NCI-H2081 treated with DMSO at 0.1 percent for 48 hours (cell line): ENCODE measurements at places on chromosomes 7 and 10.

- no peak for DNase-seq
Observed at GRCh38 chr7:132150711-132151110, 425.6 kb downstream of the PLXNA4 start.

DNA sequence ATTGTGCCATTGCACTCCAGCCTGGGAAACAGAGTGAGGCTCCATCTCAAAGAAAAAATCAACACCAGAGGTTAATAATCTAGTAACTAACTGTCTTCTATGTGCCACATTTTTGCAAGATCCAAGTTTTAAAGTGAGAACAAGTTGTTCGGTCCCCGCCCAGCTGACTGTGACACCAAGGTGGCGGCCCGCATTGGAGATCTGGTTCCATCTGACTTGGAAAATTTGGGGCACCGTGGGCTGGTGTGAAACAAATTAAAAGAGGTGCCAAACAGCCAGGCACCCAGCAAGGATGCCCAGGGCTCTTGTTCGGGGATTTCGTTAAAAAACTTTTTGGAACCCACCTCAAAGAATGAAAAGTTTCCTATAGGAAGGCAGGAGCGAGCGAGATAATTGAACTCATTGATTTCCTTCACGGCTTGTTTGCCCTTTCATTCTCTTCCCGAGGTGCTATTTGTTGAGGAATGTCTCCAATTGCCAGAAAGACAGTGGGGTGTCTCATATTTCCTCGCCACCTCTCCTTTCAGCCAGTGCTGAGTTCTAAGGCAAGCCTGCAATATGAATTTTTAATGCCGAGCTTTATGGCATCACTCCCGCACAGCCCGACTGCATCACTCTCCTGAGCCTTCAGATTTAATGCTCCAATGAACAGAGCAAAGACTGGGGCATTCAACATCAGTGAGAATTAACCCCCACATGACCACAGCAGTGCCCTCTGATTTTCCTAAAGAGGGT lies 156.9 kb upstream of the SH2B2 start:
- no peak for DNase-seq

- peak; percentile 67 for DNase-seq
Observed at GRCh38 chr7:2717293-2718261, 29.6 kb downstream of the AMZ1 start.

DNA sequence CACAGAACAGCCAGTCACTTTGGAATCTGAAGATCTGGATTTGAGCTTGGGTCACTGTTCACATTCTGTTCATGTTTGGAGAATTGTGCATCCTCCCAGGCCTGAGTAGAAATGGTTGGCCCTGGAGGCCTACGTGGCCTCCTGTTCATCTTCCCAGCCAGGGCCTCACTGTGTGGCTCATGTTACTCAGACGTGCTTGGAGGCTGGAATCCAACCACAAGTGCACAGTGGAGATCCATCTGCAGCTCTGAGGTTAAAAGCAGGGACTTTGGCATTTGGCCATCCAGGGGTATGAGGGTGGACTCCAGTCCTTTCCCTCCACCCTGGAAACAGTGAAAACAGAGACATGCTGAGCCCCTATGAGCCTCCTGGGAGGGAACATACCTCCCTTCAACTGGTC lies 709.0 kb upstream of the IGFBP3 start:
- DNase-seq: no peak

GRCh38 chr7:1325646-1326510 lies 93.2 kb downstream of the UNCX start:
- no peak for DNase-seq

GRCh38 chr7:114952296-114952695 lies 30.4 kb downstream of the MDFIC start:
- DNase-seq: no peak

DNA sequence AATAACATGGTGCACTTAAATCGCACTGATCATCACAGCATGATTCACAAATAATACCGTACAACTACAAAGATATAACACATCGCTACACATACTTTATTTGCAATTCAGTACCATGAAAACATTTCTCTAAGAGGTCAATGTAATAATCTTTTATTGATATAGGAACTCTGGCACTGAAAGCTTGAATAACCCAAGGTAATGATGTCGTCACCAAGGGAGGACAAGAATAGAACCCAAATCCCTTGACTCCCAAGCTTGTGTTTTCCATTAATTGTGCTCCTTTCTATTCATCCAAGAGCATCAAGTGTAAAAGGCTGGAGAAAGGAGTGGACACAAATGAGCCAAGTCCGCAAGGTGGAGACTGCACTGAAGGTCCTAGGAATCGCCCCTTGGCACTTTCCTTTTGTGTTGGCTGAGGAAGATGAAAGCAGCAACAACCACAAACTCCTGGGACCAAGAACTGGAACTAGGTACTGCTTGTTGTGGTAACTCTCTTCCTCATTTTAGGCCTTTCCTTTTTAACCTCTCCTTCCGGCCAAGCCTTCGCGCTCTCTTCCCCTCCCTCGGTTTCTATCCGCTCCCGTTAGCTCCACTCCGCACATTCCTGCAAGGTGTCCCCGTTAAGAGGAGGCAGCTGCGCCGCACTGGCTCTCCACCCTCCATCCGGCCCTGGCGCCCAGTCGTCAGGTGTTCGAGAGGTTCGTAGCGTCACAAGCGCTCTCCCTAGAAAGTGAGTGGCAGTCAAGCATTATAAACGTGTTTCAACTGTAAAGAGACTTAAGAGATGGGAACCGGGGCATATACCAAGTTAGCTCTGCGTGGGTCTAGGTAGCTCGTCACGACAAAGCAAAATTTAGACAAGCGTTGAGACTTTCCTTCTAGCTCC lies 1.0 kb upstream of the CBLL1 start:
- peak; percentile 72 for DNase-seq

DNA sequence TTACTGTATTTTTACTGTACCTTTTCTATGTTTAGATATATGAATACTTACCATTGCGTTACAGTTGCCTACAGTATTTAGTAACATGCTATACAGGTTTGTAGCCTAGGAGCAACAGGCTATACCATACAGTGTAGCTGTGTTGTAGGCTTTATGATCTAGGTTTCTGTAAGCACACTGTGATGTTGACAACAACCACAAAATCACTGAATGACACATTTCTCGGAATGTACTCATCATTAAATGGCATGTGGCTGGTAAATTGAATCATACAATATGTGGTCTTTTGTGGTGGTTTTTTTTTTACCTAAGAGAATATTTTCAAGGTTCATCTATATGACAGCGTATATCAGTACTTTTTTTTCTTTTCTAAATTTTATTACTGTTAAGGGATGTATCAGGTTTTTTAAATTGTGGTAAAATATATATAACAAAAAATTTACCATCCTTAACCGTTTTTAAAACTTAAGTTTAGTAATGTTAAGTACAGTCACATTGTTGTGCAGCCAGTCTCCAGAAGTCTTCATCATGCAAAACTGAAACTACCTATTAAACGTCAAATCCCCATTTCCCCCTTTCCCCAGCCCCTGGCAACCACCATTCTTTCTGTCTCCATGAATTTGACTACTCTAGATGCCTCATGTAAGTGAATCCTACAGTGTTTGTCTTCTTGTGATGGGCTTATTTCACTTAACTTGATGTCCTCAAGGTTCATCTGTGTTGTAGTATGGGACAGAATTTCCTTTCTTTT lies 21.5 kb downstream of the BTAF1 start:
- DNase-seq: no peak

DNA sequence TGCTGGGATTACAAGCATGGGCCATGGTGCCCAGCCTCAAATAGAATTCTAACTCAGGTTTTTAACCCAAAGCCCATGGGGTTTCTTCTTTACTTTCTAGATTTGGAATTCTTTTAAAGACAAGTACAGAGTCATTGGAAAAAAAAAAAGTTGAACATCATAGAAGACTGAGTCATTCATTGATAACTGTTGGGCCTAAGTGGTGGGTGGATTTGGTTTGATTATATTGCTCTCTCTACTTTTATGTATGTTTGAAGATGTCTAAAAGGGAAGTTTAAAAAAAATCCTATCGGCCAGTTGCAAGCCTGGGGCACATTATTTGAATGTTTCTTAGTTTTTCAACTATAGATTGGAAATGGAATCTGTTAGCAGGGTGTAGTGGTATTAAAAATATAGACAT lies 49.7 kb downstream of the INPP5F start:
- no peak for DNase-seq

GRCh38 chr7:199483-200249 lies 7.3 kb downstream of the FAM20C start:
- no peak for DNase-seq

DNA sequence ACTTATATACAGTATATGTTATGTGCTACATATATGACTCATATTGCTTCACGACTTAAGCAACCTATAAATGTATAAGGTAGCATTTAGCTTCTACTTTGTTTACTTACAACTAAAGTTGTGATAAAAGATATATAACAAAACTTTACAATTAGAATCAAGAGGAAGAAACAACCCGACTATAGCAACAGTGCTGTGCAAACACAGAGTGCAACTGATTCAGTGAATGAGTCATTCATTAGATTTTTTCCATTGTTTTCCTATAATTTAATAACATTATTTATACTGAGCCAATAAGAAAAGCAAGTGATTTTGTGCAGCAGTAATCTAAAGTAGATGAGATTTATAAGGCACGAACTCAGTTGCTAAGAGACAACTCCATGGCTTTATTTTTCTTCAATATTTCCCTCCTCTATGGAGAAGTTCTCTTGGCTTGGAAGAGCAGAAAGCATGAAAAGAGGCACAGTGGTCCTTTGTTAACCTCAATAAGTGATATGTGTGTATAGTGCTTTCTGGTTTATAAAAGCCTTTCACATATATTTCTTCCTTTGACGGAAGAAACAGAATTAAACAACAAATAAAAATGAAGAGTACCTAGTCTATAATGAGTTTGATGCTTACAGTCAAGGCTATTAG lies 19.8 kb downstream of the CEP41 start:
- no peak for DNase-seq

GRCh38 chr10:44910602-44911001 lies 535 bp upstream of the TMEM72 start:
- DNase-seq: no peak

GRCh38 chr10:132518572-132519381 lies 18.8 kb upstream of the INPP5A start:
- no peak for DNase-seq

DNA sequence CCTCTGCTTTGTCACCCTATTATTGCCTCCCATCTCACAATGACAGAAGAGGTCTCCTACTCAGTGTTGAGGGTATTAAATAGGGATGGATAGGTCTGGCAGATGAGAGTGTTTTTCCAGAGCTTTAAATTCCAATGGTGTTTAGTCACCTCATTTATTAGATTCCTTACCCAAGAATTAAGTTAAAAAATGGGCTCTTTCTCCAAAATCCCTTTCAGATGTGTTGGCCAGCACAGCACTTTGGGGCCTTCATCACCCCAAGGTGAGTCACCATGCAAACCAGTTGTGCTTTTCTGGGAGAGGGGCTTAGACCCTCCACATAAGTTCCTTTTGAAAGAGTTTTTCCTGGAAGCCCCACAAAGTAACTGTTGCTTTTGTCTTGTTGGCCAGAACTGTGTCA lies 78.4 kb downstream of the CYP26A1 start:
- no peak for DNase-seq

- DNase-seq: no peak
Observed at GRCh38 chr10:121032460-121032859, 181.3 kb downstream of the WDR11 start.

- DNase-seq: no peak
Observed at GRCh38 chr7:24701261-24702235, 55.7 kb downstream of the GSDME start.

GRCh38 chr7:50696810-50697582 lies 85.7 kb downstream of the GRB10 start:
- no peak for DNase-seq

- DNase-seq: no peak
Observed at GRCh38 chr7:80711531-80711930, 73.1 kb downstream of the CD36 start.

DNA sequence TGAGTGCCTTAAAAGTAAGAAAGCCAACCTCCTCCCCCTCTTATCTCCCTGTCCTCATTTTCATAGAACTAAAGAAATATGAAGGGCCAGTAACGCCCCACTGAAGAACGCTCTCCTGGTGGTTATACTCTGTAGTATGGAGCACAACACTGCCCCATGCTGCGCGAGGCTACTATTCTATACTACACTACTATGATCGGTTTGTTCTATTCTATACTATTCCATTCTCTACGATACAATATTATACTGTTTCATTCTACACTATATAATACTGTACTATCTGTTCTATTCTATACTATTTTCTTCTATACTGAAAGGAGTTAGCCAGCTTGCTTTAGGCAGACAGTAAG lies 34.8 kb downstream of the DIP2C start:
- DNase-seq: no peak

- no peak for DNase-seq
Observed at GRCh38 chr7:116575853-116576252, 51.0 kb downstream of the CAV1 start.

DNA sequence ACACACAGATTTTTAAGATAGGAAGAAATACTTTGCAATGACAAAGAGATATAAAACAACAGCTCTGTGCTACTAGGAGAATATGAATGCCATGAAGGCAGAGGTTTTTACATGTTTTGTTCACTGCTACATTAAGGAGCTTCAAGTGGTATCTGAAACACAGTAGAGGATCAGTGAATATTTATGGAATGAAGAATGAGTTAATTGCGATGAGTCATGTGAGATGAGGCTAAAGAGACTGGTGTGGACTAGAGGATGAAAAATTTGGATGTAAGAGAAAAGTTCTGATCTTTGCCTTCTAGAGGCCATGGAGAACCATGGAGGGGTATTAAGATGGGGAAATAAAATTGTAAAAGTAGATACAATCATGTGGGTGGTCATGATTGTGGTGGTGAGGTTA lies 434.2 kb downstream of the PHTF2 start:
- no peak for DNase-seq

DNA sequence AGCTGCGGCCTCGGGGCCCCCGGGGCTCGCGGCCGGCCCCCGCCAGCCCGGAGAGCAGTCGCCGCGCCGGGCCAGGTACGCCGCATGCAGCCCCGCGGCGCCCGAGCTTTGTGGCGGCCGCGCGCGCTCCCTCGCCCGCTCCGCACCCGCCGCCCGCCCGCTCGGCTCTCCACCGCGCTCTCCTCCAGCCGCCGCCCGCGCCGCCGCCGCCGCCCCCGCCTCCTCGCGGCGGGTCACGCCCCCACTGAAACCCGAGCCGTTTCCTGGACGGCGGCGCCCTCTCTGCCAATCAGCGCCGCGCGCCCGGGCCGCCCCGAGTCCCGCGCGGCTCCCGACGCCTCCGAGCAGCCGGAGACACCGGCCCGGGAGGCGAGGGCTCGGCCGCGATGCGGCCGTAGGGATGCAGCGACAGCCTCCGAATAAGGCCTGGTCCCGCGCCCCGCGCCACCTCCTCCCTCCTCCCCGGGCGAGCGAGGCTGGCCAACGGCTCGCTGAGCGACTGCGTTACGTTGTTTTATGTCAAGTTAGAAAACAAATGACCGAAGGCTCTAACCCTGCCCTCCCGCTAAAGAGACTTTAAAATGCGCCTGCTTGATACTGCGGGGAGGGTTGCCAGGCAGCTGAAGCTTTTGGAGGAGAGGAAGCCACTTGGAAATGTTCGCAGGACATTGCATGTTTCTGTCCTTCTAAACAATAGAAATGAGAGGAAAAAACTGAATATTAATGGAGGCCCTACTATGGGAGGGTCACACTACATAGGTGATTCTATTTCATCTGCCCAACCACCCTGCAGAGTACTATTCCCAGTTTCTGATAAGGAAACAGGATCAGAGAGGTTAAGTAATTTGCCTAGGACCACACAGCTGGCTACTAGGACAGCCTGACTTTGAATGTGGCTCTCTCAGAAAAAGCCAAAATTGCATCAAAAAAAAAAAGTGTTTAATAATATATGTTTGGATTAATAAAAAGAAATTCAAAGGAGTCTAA lies at the start of gene FGFR2:
Gene FGFR2, minus strand, starts transcription at position 182 of the 987 bp plus-strand sequence. CDS start 4,627 bp downstream, outside the sequence.
- no peak for DNase-seq
